ENCODE measurements at places on chromosomes 6 and 20. TPM values are rescaled to one million over a fixed set of nuclear protein-coding genes. Genes with fewer than 3 reads are reported as not detected.

CDSN gene
- not detected for total RNA-seq

FRS3 gene
- total RNA-seq = 0.95 TPM

E2F3 gene
- 4.2 TPM for total RNA-seq

TRIM40 gene
- not detected for total RNA-seq

ABHD16A gene
- total RNA-seq = 52.7 TPM

NT5E gene
- total RNA-seq = 72.6 TPM

KCNB1 gene
- total RNA-seq = not detected

SLC22A16 gene
- under 0.01 TPM for total RNA-seq

RIMS1 gene
- 29.5 TPM for total RNA-seq

AP5S1 gene
- total RNA-seq = 19.8 TPM

DACT2 gene
- not detected for total RNA-seq

SDCBP2 gene
- total RNA-seq = 5.4 TPM

DYNLT2 gene
- 0.86 TPM for total RNA-seq

MGME1 gene
- total RNA-seq = 9.5 TPM

ADGB gene
- not detected for total RNA-seq

CNKSR3 gene
- 13.8 TPM for total RNA-seq

FAM83C gene
- under 0.01 TPM for total RNA-seq

SPTLC3 gene
- total RNA-seq = 0.22 TPM

SOX4 gene
- 65.5 TPM for total RNA-seq

PNLDC1 gene
- total RNA-seq = not detected

RIMS4 gene
- not detected for total RNA-seq

DEFB124 gene
- not detected for total RNA-seq

SOX12 gene
- 1.5 TPM for total RNA-seq

ADGRF1 gene
- not detected for total RNA-seq

PACRG gene
- 0.09 TPM for total RNA-seq

SSTR4 gene
- total RNA-seq = not detected

KIFC1 gene
- 3.1 TPM for total RNA-seq

All from dermis lymphatic vessel endothelial cell (primary cell).